ENCODE measurements at places on chromosomes 3 and 15. TPM values are rescaled to one million over a fixed set of nuclear protein-coding genes. Genes with fewer than 3 reads are reported as not detected.

Gene TMCO5A
- not detected for polyA plus RNA-seq

Gene RTF1
- polyA plus RNA-seq: 80.7 TPM

Gene CTDSPL2
- polyA plus RNA-seq: 59.7 TPM

Gene ACTL6A
- polyA plus RNA-seq: 109 TPM

Gene SLITRK3
- polyA plus RNA-seq: 1.2 TPM

Gene ZIC4
- not detected for polyA plus RNA-seq

Gene GOLGA8J
- 1.3 TPM for polyA plus RNA-seq

Gene ADAMTS9
- polyA plus RNA-seq: 178 TPM

Gene TRH
- polyA plus RNA-seq: 0.30 TPM

Gene SLC12A1
- 470 TPM for polyA plus RNA-seq

Gene SKOR1
- polyA plus RNA-seq: 0.45 TPM

Gene TUSC7
- polyA plus RNA-seq: not detected

Gene CHRNA5
- polyA plus RNA-seq: 6.8 TPM

Gene PTH1R
- polyA plus RNA-seq: 183 TPM

DNA sequence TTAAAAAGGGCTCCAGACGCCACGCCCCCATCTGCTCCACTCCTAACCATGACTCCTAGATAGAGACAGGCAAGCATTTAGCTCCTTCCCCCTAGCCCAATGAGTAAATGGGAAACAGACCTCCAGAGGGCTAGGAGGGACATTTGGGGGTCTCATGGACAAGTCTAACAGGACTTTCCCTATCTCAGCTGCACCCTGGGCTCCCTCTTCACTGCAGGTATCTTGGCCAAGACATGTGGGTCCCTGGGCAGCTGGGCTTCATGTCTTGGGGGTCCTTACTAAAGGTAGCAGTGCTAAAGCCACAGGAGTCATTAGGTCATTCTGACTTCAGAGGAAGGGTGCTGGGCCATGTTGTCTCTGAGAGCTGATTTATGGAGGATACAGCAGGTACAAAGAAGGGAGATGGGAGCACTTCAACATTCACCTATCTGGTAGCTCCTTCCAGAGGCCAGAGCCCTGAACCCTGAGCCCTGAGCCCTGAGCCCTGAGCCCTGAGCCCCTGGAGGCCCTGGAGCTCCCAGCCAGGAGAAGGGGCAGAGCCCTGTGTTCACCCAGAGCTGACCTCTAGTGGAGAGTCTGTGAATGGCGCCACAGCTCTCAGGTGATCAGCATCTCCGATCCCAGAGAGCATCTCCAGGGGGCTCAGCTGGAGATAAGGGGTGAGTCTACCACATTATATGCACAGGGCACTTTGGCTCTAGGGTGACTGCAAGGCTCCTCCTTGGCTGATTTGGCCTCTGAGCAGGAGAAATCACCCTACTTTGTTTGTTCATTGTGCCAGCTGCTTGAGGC, 40.1 kb upstream of the EPHB1 start:
- DNase-seq: no peak

DNA sequence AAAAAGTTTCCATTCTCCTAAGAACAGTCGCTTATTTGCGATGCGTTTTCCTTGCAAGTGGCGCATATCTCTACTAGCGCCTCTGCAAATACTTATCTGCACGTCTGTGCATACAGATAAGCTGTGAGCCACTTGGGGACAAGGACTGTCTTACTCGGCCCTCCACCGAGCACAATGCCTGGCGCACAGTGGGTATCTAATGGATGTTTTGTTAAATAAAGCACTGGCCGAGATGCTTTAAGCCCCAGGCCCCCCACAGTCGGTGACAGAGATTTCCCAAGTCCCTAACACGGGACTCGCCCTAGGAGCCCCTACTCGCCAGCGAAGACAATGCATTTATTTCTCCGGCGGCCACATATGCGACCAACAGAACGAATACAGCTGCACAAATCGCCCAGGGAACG, 503 bp downstream of the HLTF start:
- peak; percentile 31 for DNase-seq

GRCh38 chr3:151918253-151919029, 45.0 kb downstream of the SUCNR1 start:
- DNase-seq: no peak

DNA sequence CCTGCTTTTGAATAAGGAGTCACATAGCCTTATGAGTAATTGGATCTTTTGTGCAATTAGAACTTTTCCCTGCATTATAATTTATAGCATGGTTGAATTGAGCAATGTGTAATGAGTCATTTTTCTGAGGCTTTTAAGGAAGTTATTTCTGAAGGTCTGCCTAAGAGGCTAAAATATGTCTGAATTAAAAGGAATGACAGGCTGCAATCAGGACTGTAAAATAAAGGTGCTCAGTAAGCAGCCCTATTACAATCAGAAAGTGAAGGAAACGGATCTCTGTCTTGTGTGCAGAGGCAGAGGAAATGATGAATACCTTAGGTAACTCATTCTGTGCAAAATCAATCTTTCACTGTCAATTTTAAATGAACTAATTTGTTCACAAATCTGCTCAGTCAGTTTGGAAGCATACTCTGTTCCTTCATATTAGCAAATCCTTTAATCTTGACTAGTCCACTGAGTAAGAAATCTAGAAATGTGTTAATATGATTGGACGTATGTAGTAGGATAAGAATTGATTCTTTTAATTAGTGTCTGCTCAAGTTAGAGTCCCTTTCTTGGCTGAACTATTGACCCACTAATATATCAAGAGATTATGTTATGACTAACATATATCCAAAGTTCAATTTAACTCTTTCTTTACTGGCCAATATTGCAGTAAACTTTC, 290.1 kb downstream of the ZIC1 start:
- no peak for DNase-seq

- no peak for DNase-seq
Measured at GRCh38 chr3:12413721-12414255, 70.5 kb upstream of the TSEN2 start.

GRCh38 chr3:43023066-43023465, 44.0 kb downstream of the GASK1A start:
- no peak for DNase-seq

DNA sequence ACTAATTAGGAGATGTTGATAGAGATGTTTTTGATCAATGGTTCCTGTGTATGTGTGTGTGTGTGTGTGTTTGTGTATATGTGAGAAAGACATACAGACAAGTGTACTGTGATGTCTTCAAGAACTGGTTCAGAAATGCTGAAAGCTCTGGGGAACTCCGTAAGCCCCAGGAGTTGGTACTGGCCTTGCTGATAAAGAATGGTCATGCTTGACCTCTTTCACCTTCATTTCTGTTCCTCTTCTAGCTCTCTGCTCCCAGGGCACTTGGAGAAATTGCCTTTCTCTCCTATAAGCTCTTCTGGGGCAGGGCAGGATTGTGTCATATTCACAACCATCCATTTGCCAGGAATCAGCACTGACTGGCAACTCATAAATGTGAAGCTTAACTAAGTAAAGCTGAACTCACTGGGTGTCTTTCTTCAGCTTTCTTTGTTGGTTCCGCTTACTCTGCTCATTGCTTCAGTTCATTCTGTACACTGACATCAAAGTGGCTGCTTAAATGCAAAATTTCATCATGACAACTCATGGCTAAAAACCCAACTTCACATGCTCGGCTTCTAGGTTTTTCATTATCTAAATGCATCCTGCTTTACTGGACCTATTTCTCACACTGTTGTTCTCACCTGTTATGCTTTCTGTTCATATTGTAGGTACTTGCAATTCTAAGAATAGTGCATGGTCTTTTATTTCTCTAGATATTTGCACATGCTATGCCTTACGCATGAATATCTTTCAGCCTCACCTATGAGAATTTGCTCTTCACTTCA, 162.1 kb upstream of the LYSMD4 start:
- no peak for DNase-seq

GRCh38 chr3:121918779-121919483, 24.7 kb downstream of the SLC15A2 start:
- DNase-seq: no peak

- no peak for DNase-seq
Measured at GRCh38 chr15:57890351-57890750, 175.2 kb downstream of the ALDH1A2 start.

DNA sequence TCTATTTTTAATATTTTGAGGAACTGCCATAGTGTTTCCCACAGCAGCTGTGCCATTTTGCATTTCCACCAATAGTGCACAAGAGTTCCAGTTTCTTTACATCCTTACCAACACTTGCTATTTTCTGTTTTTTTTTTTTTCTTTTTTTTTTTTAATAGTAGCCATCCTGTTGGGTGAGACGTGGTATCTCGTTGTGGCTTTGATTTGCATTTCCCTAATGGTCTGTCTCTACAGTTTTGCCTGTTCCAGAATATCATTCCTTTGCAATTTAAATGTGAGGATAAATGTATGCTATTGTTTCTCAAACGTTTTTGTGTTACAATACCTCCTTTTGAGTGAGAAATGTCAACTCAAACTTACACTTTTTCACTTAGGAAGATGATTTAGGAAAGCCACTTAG, 22.4 kb downstream of the RCN2 start:
- no peak for DNase-seq

- no peak for DNase-seq
Measured at GRCh38 chr3:52270252-52270754, 8.1 kb downstream of the WDR82 start.

DNA sequence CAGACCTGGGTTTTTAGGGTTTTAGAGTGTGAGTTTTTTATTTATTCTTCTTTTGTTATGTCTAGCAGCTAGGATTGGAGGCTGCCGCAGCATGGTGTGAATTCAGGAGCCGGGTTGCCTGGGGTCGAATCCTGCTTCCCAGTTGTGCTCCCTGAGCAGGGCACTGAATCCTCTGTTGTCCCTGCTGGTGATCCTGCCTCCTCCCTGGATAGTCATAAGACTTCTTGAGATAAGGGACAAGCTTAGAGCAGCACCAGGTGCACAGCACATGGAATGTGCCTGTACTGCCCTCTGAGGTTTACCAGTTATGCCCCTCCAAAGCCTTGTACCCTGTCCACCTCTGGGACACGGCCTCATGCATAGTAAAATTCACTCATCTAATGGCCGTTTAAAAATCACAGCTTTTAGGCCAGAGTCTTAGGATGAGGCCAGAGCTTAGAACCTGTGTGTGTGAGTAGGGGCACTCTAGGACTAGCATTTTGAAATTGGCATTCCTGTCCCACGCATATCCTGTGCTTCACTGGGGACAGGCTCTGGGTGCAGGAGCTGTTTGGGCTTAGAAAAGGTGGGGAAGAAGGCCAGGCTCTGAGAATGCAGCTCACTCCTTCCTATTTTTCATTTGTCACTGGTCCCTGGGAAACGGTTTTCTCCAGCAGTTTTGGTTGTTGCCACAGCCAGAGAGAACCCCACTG, 47.7 kb downstream of the CHCHD6 start:
- DNase-seq: no peak
